WERI-Rb-1 (cell line): ENCODE measurements at places on chromosomes 3 and 15.
A peak's percentile ranks its signal among the peaks of the same experiment; 100 is the strongest.

GRCh38 chr15:48636511-48636910 lies 9.0 kb downstream of the FBN1 start:
- DNase-seq = no peak

- no peak for DNase-seq
Observed at GRCh38 chr3:148206446-148206845, 491.3 kb upstream of the AGTR1 start.

DNA sequence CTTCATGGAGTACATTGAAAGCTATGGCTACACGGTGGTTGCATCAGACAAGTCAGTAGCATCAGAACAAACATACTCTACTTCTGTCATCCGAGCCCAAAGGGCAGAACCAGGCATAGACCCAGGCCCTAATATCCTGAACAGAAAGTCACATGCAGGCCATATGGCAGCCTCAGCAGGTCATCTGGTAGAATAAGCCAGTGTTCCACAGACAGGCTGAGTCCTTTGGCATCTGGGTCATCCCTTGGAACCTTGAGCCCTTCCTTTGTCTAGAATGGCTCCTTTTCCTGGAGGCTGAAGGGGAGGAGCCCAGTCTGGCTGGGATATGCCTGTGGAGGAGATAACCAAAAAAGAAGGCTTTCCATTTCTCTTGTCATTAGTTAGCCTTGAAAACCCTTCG lies 29.2 kb downstream of the SEMA6D start:
- peak; percentile 56 for DNase-seq

- DNase-seq = no peak
Observed at GRCh38 chr3:38205472-38205805, 40.1 kb downstream of the OXSR1 start.

DNA sequence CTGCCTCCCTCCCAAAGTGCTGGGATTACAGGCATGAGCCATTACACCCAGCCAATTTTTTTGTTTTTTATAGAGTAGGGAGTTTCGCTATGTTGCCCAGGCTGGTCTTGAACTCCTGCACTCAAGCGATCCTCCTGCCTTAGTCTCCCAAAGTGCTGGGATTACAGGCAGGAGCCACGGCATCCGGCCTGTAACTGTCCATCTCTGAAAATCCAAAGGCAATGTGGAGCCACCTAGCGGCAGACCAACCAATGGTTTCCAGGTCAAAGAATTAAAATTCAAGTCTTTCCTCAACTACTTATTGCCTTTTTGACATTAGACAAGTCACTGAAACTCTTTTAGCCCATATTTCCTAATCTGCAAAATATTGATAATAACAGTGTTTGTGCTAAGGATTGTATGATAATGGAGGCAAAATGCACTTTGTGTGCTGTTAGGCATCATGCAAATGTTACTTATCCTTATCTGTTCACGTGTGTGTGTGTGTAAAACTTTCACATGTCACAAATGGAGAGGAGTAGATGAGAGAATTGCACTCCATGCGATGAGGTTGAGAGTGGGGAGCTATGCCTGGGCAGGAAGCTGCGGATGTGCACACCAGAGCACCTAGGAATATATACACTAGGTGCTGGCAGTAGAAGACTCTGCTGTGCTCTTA lies 48.7 kb downstream of the COL8A1 start:
- DNase-seq = peak; percentile 72

DNA sequence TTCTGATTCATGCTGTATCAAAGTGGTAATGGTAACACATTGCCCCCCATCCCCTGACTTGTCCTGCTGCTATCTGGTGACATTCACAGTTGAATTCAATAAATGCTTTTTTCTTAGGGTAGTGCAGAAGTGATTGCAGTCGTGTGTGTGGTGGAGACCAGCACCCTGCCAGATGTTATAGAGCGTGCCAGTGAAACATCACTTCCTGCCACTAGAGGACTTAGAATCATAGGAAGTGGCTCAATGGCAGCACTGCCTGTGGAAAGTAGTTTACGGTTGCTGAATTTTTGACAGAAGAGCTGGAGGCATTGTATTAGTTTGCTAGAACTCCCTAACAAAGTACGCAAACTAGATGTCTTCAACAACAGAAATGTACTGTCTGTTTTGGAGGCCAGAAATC lies 37.4 kb upstream of the P2RY12 start:
- DNase-seq = no peak

DNA sequence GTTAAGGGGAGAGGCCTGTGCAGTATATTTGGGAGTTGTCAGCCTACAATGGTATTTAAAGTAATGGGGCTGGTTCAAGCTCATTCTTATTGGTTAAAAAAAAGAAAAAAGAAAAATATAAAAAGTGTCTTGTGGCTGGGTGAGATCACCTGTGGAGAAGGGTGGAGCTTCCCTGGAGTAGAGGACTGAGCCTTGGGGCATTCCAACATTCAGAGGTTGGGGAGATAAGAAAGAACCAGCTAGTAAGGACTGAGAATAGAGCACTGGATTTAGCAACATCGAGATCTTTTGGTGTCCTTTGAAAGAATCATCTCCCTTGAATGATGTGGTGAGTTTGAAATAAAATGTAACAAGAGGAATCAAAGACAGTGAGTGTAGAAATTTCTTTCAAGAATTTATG lies 5.2 kb downstream of the SLC49A4 start:
- DNase-seq = no peak

- DNase-seq = no peak
Observed at GRCh38 chr3:32181796-32182195, 56.7 kb upstream of the CMTM8 start.

DNA sequence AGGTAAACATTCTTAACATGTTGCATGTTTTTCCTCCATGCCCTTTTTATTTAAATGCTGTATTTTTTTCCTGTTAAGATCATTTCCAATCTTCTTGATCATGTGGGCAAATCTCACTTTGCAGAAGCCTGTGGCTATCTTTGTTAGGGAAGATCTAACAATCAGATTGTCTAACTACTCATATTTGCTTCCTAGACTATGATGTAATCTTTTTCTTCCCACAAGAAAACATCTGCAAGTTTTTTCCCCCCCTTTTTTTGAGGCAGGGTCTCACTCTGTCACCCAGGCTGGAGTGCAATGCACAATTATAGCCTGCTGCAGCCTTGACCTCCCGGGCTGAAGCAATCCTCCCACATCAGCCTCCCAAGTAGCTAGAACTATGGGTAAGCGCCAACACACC lies 15.0 kb upstream of the LMOD3 start:
- no peak for DNase-seq

DNA sequence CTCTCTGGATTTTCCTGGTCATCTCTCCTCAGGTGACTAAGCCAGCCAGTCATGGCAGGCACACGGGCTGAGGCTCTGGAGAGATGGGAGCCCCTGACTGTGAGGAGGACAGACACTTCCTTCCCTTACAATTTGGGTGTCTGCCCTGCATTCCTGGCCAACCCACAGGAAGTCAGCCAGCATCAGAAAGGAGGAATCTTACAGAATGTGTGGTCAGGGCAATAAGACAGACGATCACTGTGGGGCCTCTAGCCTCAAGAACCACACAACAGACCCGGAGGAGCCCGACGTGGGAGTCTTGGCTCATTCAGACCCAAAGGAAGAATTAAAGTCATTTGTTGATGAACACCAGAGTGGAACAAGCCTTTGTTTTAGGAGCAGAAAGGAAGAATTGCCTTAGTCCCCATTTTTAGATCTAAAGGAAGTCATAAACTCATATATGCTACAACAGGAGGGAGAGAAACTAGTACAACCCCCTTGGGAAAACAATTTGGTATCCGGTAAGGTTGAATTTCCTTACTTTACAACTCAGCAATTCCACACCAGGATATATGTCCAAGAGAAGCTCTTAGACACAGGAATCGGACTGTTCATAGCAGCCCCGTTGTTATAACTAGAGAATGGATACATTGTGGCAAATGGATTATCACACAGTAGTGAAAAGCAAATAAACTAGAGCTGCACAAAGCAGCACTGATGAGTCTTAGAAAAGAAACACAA lies 62.2 kb downstream of the ABTB1 start:
- DNase-seq = no peak

DNA sequence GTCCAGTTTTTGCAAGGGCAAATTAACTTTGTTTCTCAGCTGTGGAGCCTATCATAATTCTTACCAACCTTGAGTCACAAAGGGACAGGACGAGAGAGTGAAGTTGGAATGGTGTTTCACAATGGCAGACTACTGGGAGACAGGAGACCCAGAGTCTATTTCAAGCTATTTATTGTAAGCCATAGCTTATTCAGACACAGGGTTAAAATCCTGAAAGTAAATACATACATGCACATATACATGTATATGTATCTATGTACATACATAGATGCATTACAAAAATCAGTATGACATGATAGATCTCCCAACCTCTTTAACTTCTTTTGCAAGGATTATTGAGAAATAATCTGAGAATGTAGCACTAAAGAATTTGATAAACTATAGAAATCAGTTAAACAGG lies 86.3 kb downstream of the DNAJC13 start:
- DNase-seq = no peak

- DNase-seq = no peak
Observed at GRCh38 chr3:148540851-148541250, 156.9 kb upstream of the AGTR1 start.

DNA sequence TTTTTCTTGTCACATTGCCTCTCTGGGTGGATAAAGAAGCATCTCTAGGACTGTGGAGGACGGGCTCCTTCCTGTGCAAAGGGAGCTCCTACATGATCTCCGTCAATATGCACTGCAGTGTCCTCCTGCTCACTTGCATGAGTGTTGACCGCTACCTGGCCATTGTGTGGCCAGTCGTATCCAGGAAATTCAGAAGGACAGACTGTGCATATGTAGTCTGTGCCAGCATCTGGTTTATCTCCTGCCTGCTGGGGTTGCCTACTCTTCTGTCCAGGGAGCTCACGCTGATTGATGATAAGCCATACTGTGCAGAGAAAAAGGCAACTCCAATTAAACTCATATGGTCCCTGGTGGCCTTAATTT lies 478 bp downstream of the GPR15 start:
- no peak for DNase-seq

GRCh38 chr3:20637729-20638128 lies 451.7 kb upstream of the SGO1 start:
- no peak for DNase-seq

DNA sequence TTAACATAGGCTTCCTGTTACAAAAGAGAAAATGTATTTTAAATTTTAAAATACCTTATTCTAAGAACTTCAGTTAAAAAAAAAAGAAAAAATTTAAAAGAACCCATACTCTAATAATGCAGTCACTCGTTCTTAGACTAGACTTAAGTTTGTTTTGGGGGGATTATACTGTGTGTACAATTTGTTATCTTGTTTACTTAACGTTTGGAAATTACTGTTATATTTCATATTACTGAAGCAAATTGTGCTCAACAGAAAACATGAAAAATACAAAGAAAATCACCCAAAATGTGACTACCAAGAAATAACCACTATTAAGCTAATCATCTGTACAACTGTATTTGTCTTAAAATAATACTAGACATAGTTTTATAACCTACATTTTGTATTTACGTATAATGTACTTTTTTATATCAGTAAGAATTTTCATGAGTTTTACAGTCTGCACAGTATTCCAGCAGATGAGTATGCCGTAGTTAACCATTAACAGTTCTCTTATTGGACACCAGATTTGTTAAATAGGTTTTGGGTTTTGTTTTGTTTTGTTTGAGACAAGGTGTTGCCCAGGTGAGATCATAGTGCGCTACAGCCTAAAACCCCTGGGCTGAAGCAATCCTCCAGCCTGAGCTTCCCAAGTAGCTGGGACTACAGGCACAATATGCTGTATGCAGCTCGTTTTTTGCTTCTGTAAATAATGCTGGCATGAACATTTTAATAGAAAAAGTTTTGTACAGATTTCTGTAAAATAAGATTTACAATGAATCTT lies 88.8 kb upstream of the CHD2 start:
- no peak for DNase-seq

DNA sequence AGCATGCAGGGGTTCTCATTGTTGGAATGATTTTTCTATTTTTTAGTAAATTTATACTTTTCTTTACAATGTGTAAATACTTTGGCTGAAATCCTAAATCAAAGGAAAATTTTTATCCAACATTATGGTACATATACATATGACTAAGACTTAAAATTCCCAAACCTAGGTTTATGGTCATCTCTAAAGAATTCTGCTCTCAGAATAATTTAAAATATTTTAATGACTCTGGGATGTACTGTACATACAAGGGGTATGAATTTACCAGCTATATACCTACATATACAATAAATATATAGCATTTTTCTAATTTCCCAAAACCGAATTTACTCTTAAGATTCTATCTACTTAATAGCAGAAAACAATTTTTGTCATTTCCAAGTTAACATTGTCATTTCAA lies 137.9 kb upstream of the POU1F1 start:
- DNase-seq = no peak

GRCh38 chr15:89680282-89680873 lies 1.2 kb upstream of the PLIN1 start:
- DNase-seq = no peak

DNA sequence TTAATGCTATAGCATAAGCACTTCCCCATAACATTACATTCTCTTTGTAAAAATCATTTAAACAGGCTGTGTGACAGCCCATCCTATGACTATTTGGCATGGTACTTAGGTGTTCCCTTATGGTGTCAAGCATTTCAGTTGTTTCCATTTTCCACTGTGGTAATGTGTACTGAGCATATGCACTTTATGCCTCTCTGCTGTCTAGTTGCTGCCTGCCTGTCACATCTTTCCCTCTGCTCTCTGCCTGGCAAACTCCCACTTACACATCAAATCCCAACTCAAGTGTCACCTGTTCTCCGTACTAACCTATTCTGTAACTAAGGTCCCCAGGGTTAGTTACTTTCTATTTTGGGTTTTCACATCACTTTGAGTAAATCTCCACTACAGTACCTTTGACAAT lies 84.4 kb upstream of the STRIT1 start:
- no peak for DNase-seq

- DNase-seq = no peak
Observed at GRCh38 chr15:40108061-40108854, 421 bp downstream of the BMF start.
